Vagina (tissue), 2 donors: ENCODE measurements at places on chromosomes 12 and 14.

DNA sequence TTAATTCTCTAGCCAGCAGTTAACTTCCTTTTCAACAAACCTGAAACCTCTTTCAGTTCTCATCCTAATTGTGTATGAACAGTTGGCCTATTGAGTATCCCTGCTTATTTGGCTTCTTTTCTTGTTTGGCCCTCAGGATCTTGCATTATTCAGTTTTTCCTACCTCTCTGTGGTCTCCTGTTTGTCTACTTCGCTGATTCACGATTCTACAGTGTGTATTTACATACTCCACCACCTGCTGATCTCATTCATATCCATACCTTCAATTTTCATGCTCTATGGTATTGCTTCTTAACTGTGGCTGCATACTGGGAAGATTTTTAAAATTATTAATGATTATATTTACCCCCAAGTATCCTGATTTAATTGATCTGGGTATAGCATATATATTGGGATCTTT is 56.4 kb downstream of the RASSF9 start:
- DNase-seq: no peak

DNA sequence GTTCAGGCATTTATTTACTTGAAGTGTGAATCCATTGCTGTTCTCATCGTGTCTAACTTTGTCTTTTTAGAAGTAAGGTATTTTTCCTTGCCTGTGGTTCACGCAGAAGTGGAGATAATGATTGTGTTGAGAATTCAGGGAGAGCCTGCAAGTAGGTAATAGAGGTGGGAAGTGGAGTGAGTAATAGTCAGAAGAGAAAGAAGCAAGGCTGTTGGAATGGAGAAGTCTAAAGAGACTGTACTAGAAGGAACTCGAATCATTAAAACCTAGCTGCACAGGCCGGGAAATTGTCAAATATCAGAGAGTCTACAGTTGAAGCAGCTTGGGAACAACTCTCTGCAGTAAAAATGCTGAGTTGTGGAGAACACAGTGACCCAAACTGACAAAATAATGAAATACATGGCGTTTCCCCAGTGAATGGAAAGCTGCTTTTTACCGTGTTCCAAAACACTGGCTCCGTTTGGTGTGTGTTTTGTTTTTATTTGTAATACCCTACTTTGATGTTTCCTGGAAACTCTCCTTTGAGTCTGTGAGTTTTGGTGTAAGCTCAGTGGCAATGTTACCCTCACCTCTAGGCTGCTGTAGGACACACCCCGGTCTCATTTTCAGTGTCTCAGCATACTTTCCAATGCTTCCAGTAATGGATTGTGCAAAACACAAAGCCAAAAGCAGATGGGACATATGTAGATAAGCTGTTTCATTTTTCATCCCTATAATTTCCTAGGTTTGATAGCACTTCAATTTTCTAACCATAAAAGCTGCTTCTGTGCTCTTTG is 146.6 kb downstream of the CRADD start:
- DNase-seq: peak; percentile 67

GRCh38 chr12:5964913-5965900 is 20.1 kb upstream of the ANO2 start:
- DNase-seq: peak; percentile 67

GRCh38 chr14:70887207-70887681 is 20.0 kb upstream of the PCNX1 start:
- no peak for DNase-seq

DNA sequence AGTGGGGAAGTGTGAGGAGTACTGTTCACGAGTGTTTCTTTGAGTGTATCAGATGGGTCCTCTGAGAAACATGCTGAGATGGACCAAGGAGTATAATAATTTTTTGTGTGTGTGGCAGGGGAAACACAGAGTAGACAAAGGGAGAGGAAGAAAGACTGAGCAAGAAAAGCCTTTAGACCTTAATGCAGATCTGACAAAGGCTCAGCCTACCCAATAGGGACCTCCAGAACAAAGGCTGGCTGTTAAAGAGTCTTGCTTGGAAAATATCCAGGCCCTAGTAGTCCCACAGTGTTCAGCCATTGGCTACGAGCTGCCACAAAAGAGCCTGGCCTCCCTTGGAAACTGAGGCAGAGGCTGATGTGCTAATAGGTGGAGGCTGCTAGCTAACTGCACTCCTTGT is 13.5 kb downstream of the COQ5 start:
- DNase-seq: no peak

DNA sequence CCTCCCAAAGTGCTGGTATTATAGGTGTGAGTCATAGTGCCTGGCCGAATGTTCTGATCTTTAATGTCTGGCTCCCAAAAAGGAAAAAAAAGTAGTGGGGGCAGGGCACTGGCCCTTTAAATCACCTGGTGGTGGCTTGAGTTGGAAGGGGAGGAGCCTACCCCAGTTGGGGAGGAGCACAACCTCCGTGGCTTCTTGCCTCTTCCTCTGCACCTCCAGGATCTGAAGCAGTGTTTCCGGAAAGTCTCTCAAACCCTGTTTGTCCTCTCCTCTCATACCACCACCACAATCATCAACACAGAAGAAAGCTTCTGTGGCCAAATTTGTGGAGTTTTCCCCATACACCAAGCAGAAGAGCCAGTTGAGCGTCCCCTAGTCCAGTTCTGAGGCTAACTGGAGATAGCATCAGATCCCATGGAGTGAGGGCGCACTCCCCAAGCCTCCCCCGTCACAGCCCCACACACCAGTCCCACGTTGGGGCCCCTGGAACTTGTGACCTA is 24.3 kb upstream of the RCOR1 start:
- DNase-seq: no peak

DNA sequence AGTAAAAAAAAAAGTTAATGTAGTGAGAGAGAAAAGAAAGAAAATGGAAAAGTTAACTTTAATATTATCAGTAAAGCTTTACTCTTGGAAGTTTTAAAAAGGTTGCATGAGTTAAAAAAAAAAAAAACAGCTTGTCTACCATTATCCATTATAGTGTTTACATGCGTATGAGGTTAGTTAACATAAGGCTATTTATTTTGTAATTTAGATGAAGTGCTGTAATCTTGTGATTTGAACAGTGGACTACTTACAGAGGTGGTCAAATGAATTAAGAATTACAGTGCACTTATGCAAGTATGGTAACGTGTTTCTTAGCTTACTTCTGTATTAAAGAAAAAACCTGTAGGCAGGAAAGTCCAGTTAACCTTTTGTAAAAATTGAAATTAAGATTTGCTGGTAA is 30.7 kb downstream of the WASHC4 start:
- DNase-seq: no peak

- no peak for DNase-seq
Observed at GRCh38 chr12:40643976-40644375, 48.3 kb upstream of the CNTN1 start.

GRCh38 chr14:97219431-97220017 is 422.3 kb downstream of the VRK1 start:
- DNase-seq: no peak
